ENCODE measurements at places on chromosomes 13 and 19.

GRCh38 chr13:66748712-66749111 lies 481.4 kb downstream of the PCDH9 start:
- DNase-seq, result no peak

- DNase-seq, result no peak
These were observed 136.6 kb upstream of the USP29 start for GRCh38 chr19:56983171-56983570.

GRCh38 chr13:50594276-50595051 lies 249.0 kb downstream of the DLEU7 start:
- DNase-seq, result no peak

GRCh38 chr13:41945926-41946325 lies 15.0 kb downstream of the VWA8 start:
- DNase-seq, result no peak

DNA sequence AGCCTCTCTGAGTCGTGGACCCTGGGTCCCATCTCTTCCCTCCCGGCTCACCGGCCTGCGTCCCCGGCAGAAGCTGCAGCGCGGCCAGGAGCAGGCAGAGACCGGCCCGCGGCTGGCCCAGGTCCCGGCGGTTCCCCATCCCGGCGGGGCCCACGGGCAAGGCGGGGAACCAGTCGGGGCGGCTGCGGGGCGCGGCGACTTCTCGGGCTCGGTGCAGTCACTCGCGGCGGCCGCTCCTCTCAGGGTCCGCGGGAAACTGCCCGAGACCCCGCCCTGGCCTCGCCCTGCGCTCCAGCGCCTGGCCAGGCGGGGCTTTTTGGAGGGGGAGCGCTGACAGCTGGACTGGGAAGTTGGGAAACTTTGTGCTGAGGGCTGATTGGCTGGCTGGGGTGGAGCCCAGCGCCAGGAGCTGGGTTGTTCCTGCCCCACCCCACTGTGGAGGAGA lies at the start of gene COL5A3:
COL5A3 (minus strand) TSS at position 258 of the 445 bp plus-strand sequence; CDS start at position 139, 119 bp downstream.
- DNase-seq, result peak; percentile 28

GRCh38 chr19:11685676-11686650 lies 52.8 kb downstream of the ZNF823 start:
- no peak for DNase-seq

- DNase-seq, result no peak
These were observed 9.1 kb downstream of the SPINT2 start for GRCh38 chr19:38273499-38273898.

DNA sequence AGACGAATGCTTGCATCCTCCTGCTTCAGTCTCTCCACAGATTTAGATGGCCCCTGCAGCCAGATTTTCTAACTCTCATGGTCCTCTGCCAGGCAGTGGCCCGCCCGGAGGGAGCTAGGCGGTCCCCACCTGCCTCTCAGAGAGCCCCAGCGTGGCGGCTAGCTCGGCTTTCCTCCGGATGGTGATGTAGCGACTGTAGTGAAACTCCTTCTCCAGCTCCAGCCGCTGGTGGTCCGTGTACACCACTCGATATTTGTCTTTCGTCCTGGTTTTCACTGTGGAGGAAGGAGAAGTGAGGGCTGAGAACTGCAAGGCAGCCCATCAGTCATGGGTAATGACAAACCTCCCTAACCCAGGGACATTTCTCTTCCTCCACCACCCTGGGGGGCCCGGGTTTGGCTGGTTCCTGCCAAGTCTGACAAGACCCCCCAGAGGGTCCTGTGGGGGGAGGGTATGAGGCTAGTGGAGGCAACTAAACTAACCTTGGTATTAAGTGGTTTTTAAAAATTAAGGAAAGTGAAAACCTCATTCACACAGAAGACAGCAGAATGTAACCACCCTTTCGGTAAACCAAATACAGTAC lies 4.3 kb downstream of the CDX2 start:
- no peak for DNase-seq

- DNase-seq, result no peak
These were observed 9.1 kb downstream of the FEM1A start for GRCh38 chr19:4800591-4801081.

- no peak for DNase-seq
These were observed 2689.2 kb downstream of the PCDH9 start for GRCh38 chr13:64540976-64541375.

DNA sequence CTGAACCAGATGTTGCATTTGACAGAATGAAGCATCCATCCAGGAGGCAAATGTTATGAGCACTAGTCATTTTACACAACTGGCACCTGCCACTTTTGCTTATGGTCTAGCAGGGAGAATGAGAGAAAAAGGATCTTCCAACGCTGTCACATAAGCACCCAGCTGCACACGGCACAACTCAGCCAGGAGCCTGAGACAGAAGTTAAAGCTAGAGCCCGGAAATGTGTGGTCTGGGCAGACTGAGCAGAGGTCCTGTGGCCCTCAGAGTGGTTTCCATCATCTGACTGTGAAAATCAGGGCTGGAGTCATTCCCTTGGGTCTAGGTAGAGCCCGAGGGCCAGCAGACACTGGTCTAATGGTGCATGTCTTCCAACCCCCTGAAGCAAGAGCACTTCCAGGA lies 78.4 kb upstream of the XPO4 start:
- DNase-seq, result no peak

GRCh38 chr19:54160182-54160811 lies 776 bp upstream of the LENG1 start:
- no peak for DNase-seq

GRCh38 chr19:39934584-39935363 lies at the start of gene FCGBP:
FCGBP (minus strand) TSS chr19:39934634.
- DNase-seq, result no peak

DNA sequence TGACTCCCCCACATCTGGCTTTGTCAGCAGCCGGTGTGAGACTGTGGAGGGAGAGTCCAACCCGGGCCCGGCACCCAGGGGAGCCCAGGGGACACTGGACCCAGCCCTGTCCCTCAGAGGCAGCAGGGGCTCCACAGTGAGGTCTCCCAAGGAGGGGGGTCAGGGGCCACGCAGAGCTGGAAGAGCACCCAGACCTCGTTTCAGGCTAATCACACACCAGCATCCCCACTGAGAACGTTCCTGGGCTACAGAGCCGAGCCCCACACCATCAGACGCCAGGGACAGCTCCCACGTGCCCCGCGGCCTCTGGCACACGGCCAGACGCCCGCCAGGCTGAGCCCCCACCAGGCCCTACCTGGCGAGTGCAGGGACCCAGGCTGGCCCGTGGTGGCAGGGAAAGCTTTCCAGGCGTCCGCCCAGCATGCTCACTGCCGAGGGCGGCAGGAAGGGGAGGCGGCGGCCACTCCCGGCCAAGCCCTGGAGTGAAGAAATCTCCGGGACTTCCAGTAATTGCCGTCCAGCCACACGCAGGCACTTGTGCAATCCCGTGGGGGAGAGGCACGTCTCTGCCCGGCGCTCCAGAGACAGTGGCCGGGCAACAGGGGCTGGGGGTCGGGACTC lies 19.2 kb downstream of the SBNO2 start:
- DNase-seq, result peak; percentile 93

- no peak for DNase-seq
These were observed 604.4 kb upstream of the SPRY2 start for GRCh38 chr13:80945328-80945727.

GRCh38 chr13:50810998-50811397 lies 32.5 kb downstream of the DLEU7 start:
- DNase-seq, result peak; percentile 67

- DNase-seq, result peak; percentile 91
These were observed 3.8 kb upstream of the ZNF414 start for GRCh38 chr19:8517551-8518442.

GRCh38 chr13:110811008-110811720 lies 97.7 kb downstream of the ING1 start:
- no peak for DNase-seq

- peak; percentile 27 for DNase-seq
These were observed 401 bp upstream of the ZNF765 start for GRCh38 chr19:53394522-53394973.

Measured in inflammatory macrophage (primary cell).